Nucleus accumbens (tissue), 56 donors: ENCODE measurements at places on chromosomes 11 and 22.
A peak's percentile ranks its signal among the peaks of the same experiment; 100 is the strongest.

DNA sequence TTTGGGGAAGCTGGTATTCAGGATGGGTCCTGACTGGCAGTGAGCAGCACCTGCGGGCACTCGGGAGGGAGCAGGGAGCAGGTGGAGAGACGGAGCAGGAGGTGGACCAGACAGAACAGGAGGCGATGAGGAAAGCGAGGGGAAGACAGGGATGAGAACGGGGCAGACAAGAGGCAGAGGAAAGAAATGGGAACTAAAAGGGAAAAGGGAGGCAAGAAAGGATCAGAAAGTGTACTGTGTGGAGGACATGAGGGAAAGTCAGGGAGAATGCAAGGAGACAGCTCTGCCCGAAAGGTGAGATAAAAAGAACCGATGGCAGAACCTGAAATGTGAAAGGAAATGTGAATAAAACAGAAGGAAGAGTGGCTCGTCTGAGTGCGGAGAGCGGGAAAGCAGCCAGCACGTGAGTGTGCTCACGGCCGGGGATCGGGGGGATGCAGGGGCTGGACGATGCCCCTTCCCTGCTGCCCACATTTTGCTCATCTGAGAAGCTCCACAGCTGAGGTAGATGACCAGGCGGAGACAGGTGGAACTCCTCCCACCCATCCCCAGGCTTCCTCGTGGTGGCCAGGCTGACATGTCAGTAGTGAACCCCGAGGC lies 494.4 kb upstream of the B3GAT1 start:
- no peak for DNase-seq

- DNase-seq: no peak
These were observed 35.5 kb upstream of the CCDC188 start for GRCh38 chr22:20186183-20186870.

DNA sequence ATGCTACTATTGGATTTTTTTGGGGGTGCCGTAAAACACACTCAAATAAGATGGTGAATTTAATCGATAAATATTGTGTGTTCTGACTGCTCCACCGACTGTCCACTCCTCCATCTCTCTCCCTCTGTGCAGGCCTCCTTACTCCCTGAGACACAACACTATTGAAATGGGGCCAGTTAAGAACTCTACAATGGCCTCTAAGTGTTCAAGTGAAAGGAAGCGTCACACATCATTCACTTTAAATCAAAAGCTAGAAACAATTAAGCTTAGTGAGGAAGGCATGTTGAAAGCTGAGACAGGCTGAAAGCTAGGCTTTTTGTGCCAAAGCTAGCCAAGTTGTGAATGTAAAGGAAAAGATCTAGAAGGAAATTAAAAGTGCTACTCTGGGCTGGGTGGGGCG lies 156.7 kb downstream of the CTTN start:
- DNase-seq: no peak

- DNase-seq: no peak
These were observed 26.4 kb downstream of the MN1 start for GRCh38 chr22:27775087-27775698.

GRCh38 chr11:129785383-129786111 lies 30.1 kb upstream of the TMEM45B start:
- no peak for DNase-seq

DNA sequence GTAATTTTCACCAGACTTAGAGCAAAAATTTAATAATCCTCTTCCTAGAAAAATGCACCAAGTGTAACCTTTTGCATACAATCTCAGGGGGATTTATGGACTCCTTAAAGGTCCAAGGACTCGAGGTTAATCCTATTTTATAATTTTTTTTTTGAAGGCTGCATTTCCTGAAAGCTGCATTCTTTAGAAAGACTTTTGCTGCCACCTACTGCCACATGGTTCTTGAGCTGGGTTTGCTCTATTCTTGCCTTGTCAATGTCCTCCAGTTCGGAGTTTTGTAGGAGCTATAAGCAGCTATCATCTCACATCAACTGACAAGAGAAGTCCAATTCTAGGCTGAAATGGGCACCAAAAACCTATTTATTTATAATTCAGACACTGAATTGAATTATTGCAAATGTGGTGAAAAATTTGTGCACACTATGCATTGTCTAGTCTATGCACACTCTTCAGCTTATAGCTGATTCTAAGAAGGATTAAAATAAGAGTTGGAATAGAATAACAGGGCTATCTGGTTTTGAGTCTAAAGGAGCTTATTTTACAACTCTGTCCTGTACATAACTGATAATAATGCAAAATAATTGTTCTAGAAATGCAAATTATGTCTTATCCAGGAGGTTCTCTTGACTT lies 31.3 kb downstream of the TRAF6 start:
- no peak for DNase-seq

GRCh38 chr11:71580057-71581003 lies 2.3 kb downstream of the KRTAP5-11 start:
- peak; percentile 28 for DNase-seq

- DNase-seq: no peak
These were observed 18.0 kb downstream of the TBRG1 start for GRCh38 chr11:124640666-124641065.
